GM06990 (cell line): ENCODE measurements at places on chromosomes 3 and 15.

GRCh38 chr15:93087825-93088199 is 1.2 kb downstream of the RGMA start:
- DNase-seq, result peak; percentile 28

DNA sequence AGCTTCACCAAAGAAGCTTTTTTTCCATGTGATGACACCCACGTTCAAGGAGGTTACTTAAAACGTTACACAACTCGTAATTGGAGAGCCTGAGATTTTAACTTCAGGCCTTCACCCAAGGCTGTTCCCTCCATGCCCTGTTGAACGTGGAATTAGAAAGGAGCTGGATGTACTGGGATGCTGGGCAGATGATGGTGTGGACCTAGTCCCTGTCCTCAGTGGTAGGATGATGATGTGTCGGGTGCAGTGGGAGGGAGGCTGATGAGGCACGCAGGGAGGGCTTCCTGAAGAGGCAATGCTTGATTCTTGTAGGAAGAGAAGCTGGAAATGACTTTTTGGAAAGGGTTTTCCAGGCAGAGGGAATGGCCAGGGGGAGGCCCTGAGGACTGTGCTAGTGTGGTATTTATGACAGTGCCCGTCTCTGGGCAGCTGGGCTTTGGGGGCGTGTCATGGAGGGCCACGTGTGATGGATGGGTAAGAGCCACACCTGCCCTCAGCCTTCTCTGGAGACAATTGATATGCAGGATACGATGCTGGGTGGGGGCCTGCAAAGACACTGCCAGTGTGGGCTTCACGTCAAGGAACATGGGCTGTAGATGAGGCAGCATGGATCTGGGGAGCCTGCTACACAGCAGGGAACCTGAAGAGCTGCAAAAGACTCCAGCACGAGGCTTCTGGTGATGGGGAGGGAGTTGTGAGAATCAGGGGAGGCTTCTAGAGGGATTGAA is 15.3 kb downstream of the SYNM start:
- DNase-seq, result no peak

DNA sequence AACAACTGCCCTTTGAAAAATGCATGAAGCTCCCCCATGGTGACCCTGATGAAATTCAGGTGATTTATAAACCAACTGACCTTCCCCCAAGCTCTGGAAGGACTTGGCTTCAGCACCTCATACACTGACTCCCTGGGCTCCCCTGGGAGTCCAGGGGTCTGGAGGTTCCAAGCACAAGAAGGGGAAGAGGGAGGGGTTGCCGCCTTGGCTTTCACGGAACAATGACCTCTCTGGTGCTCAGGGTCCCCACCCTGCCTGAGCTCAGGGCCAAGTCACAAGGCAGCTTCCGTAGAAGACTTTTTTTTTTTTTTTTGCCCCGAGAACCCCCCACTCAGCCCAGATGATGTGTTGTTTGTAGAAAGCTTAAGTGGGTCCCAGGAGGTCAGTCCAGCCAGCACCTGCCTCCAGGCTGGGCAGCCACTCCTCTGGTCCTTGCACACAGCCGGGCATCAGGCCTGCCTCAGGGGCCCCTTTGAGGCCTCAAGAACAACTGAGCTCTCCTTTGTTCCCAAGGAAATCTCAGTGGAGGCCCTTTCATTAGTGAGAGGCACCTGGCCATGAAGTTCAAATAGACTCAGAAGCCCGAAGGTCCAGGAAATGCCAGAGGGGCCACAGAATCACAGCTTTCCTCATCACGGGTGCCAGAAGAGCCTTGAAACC is 14.0 kb upstream of the ALAS1 start:
- no peak for DNase-seq

GRCh38 chr3:144843099-144843498 is 871.5 kb downstream of the DIPK2A start:
- no peak for DNase-seq

DNA sequence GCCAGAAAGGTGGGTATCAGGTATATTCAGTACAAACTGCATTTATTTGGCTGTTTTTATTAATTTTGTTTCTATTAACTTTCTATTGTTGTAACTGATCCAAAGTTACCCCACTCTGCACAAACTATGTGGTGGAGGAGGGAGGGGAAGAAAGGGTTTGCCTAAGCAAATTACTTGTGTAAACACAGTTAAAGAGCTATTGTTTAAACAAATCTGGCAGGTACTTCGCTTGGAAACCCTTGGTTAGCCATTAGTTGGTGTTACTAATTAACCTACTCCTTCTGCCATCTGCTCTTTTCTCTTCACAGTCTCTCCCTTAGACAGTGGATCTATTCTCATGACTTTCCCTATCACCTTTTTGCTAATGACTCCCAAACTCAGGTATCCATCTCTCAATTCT is 328.4 kb upstream of the NECTIN3 start:
- no peak for DNase-seq

GRCh38 chr3:174541708-174542315 is 317.3 kb upstream of the NAALADL2 start:
- DNase-seq, result no peak

DNA sequence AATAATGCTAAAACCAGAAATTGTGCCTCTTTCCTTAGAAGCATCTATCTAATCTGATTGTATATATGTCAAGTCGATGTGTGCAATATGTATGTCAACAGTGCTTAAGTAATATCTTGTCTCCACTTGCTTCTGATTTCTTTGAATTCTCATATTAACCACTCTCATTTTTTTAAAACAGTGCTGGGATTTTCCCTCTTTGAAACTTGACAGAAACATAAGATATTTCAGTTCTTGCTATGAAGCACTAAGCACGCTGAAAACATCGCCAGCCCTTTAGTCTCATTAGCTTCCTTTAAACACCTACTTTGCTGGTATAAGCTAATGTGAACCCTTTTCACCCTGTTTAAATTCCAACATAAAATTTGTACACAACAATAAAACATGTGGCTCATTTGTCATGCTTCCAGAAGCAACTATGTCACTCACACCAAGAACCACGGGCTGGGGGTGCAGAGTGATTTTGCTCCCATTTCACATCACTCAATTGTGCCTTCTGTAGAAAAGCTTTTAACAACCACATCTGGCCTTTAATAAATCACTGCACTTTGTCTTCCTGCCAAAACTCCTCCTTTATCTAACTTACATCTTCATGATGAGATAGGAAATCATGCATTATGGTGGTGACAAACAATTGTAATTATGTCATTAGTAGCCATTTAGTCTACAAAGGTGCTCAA is 185.2 kb downstream of the FOXP1 start:
- no peak for DNase-seq

- DNase-seq, result no peak
Measured at GRCh38 chr3:128998561-128998960, 2.5 kb upstream of the EFCC1 start.

- DNase-seq, result no peak
Measured at GRCh38 chr3:158728061-158728377, 4.2 kb downstream of the RARRES1 start.

DNA sequence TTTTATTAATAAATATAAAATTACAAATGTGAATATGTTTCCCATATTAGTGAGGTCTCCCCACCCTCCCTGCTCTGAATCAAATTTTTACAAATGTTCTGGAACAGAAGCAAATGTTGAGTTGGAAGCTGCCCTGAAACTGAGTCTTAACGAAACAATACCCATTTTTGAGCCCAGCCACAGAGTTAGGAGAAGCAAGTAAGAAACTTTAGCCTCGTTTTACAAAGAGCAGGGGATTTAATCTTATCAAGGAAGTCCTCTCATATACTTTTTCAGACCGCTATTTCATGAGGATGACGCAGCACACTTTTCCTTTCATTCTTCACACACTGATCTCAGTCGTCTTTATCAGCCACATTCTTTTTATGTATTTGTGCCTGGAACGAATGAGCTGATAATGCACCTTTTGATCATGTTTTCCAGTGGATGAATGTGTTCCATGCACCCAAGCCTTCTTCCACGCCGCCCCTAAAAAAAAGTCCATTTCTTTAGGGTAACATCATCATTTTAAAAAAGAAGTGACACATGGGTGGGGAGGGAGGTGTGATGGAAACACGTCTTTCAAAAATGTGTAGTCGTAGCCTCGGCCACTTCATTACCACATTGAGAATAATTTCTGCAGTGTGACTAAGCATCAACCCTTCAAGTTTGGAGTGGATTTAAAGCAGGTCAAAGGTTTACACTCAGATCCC is 48.1 kb downstream of the SETMAR start:
- DNase-seq, result no peak

DNA sequence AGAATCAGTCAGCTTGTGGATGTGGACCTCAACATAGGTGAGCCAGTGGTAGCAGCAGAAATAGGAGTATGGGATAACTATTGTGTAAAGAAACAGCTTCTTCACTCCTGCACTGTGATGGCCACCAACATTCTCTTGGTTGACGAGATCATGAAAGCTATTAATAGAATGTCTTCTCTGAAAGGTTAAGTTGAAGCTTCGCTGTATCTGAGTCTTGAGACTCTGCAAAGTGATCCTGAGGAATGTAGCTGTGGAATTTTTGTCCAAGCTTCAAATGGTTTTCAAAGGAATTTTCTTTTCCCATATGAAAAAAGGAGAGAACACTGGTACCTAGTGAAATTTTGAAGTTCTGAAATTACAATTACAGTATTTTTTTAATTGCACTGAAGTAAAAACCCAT is 146.3 kb downstream of the GMNC start:
- DNase-seq, result no peak

DNA sequence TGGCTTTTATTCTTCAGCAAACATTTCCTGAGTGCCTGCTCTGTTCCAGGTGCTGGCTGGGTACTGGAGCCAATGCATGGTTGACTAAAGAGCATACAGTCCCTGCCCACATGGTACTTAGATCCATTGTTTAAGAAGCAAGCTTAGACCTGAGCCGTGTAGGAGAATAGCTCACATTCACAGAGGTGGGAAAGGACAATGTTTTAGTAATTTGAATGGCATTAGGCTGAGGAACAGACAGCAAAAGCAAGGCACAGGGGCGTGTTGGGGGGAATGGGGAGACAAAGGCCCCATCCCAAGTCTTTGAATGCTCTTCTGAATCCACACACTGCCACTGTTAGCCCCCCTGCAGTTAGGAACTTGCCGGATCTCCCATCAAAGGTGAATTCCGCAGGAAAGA is 388.2 kb upstream of the RGMA start:
- DNase-seq, result no peak

- no peak for DNase-seq
Measured at GRCh38 chr3:72346526-72346926, 501.7 kb downstream of the SHQ1 start.

DNA sequence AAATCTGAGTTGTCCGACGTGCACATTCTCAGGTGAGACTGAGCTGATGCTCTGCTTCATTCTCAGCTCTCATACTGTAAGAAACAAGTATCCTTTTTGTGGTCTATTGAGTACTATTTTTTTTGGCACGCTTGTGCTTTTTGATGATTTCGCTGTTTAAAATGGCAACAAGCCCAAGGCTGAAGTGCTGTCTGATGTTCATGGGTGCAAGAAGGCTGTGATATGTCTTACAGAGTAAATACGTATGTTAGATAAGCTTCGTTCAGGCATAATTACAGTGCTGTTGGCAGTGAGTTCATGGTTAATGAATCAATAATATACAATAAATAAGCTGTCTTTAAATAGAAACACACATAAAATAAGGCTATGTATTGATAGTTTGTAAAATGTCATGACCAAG is 27.2 kb downstream of the AQR start:
- DNase-seq, result no peak

- DNase-seq, result no peak
Measured at GRCh38 chr3:32002561-32003368, 21.2 kb downstream of the ZNF860 start.

DNA sequence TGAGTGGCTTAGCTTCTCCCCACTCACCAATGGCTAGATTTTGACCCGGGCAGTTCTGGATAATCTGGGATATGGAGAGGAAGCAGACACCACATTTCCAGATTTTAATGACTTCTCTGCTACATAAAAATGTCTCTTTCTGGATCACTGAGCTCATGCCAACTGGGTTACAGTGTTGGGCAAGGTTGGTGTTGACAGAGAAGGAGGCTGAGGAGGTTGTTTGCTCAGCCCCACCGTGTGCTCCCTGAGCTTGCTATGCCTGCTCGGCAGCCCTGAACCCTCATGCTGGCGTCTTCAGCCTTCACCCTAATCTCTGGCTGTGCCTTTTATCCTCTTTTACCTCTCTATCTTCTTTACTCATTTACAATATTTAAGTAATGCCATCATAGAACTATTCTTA is 53.0 kb upstream of the KPNA4 start:
- DNase-seq, result no peak

- DNase-seq, result no peak
Measured at GRCh38 chr3:100615684-100616083, 6.3 kb downstream of the ADGRG7 start.
